ENCODE measurements at places on chromosomes 2 and 18.

DNA sequence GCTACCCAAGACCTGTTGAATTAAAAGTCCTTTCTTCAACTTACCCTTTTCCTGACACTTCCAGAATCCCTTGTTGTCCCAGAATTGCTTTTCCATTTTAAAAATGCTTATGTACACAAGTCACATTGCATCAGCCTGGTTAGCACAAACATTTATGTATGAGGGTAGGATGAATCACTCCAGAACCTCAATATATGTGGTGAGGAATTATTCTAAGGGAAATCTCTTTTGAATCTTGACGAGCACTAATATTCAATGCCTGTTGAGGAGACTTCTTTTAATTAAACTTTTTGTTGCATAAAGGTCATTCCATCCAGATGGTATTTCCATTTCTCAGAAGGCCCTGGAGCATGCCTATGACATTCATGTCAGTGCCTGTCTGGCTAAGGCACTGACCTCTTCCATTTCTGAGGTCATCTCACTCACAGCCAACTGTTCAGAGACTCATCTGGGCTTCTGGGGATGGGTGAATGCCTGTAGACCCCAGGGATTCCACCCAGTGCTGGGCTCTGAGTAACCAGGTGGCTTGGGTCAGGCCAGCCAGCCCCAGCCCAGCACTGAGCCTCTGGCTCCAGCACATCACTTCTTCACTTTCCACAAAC lies 28.2 kb downstream of the ACMSD start:
- DNase-seq = no peak

- no peak for DNase-seq
These were observed 69.7 kb downstream of the SKA1 start for GRCh38 chr18:50444539-50444938.

- DNase-seq = no peak
These were observed 116.2 kb upstream of the ST6GAL2 start for GRCh38 chr2:107001964-107002696.

GRCh38 chr2:34349527-34349926 lies 750.4 kb upstream of the FAM98A start:
- DNase-seq = no peak

DNA sequence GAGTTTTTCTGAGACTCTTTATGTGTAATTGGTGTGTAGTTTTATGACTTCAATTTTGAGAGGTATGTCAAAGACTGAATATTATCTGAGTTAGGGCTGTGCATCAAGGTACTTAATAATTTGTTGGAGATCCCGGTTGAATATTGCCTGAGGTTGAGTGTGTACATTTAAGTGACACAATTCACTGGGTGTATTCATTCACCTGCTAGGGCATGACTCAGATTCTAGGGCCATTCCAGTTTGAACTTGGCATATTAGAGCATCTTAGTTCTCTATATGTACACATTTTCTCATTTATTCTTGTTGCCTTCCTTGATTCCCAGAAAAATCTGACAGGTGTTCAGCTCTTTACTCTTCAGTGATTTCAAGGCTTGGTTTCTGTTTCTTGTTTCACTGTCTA lies 12.5 kb downstream of the MAP4K4 start:
- DNase-seq = no peak

Data from CD4-positive, alpha-beta T cell treated with Interleukin-17A for 4 hours (primary cell).